ENCODE measurements at places on chromosomes 5 and 9.

GRCh38 chr9:131616983-131617604 is 71.8 kb downstream of the PRRT1B start:
- no peak for ATAC-seq

- ATAC-seq: no peak
Observed at GRCh38 chr5:173742432-173742816, 126.0 kb upstream of the BOD1 start.

DNA sequence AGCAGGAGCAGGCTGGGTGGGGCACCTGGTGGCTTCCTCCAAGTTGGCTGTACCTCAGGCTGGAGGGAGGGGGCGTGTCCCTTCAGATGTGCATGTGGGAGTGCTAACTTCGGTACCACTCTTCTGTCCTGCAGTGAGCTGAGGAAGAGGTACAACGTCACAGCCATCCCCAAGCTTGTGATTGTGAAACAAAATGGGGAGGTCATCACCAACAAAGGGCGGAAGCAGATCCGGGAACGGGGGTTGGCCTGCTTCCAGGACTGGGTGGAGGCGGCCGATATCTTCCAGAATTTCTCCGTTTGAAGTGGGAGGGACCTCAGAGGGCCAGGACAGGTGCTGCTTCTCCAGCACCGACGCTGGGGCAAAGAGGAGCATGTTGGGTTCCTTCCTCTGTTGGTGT is 9.3 kb downstream of the NXNL2 start:
- ATAC-seq: no peak

DNA sequence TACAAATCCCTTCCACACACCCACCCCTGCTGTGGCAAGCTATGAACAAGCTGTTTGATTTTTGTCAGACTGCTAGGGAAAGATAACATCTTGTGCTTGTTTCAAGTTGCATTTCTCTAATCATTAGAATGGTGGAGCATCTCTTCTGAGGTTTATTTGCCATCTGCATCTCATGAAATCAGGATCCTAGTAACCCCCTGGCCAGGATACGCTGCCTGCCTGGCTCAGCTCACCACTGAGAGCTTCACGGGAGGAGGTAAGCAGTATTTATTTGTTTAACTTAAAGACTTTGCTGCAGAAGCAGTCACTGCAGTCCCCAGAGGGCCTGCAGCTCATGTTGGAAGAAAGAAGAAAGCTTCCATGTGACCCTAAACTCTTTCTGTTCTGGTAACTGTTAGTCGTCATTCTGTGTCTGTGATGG is 83.3 kb upstream of the CXCL14 start:
- no peak for ATAC-seq

GRCh38 chr9:80085668-80086067 is 513.9 kb downstream of the TLE4 start:
- ATAC-seq: no peak

GRCh38 chr5:77560677-77561263 is 68.7 kb upstream of the WDR41 start:
- peak; percentile 47 for ATAC-seq

DNA sequence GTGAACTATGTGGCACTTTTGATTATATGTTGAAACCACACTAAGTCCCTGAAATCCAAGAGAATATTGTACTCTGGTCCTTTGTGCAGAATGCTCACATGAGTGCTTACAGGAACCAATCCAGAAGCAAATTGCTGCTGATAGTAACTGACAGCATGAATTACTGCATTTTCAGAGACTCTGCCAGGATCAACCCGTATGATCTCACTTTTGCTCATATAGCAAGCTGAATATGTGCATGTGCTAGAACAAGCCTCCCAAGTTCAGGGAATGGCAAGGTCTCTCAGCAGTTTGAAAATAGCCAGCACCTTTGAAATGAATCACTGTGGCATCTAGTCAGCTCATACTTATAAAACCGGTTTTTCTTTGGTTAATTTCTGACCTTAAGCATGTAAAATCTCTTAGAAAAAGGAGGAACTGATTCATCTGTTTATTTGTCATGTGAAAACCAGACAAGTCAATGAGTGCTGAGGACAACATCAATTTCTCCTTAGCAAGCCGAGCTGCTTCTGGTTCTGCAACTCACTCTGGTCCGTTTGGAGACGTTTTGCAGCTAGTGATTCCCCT is 215.7 kb upstream of the ELL2 start:
- ATAC-seq: peak; percentile 98

GRCh38 chr5:170273968-170274710 is 23.4 kb downstream of the LCP2 start:
- peak; percentile 94 for ATAC-seq

DNA sequence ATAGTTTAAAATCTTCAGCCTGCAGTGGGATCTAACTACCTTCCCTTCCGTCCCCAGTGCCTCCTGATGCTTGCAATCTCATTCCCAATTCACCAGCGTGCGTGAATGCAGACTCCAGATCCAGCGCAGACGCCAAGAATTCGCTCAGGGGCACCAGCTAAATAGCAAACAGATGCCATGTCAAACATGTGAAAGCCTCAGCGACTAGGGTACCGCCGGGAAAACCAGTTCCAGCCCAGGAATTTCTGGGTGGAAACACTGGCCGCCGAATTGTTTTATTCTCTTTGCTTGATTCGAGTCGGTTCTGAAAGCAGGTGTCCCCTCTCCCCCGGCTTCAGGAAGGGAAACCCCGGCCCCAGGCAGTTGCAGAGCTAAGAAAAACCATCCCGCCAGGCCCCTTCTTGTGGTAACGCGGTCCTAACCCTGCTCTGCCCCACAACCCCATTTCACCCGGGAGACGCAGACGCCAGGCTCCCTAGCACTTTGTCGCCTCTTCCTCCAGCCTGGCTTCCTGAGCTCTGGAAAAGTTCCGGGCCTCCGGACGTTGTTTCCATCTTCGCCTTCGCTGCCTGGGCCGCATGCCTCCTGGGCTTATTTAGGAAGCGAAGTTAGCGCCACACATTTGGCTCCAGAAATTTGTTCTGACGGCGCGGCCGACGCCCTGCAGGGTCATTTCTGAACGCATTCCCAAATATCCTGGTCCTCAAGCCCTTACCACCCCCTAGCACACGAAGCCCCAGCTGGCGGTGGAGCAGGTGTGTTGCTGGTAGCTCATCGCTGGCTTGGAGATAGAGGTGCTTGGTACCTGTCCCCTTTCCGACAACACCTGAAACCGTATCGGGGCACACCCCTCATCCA is 665 bp upstream of the LVRN start:
- ATAC-seq: no peak

DNA sequence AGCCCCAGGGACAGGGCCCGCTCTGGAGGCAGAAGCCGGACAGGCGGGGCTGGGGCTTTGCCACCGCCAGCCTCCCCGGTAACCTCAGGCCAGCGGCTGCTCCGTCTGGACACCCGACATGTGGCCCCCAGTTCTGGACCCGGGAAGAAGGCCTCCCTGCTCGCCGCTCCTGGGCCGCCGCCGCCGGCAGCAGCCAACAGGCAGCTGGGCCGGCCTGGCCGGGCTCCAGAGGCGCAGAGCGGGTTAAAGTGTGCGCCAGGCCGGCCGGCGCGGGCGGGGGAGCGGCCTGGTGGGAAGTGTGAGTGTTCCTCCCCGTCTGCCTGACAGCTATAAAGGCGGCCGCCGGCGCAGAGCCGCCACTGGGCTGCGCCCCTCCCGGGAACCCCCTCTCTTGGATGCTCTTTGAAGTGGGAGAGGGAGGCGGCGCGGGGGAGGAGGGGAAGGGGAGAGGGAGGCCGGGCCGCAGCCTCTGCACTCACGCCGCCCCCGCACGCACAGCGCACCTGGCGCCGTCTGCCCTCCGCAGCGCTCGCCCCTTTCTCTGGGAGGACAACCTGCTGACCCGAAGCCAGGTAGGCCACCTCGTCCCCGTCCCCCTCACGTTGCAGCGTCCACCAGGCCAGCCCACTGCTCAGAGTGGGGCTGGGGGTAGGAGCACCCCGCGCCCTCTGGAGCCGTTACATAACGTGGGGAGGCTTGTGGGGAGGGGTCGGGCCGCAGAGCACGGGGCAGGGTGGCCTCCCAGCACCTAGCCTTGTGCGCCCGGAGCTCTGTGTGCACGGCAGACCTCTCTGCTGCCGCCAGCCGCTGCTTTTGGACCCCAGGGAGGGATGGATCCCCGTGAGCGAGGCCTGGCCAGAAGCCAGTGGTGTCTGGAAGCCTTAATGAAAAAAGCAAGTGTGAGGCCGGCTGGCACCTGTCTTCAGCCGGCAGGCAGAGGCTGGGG is at the start of gene ADAMTSL2:
Gene ADAMTSL2 (plus strand): TSS at position 359 of the 946 bp plus-strand sequence. CDS start 2,009 bp downstream, outside the sequence.
- ATAC-seq: peak; percentile 83

DNA sequence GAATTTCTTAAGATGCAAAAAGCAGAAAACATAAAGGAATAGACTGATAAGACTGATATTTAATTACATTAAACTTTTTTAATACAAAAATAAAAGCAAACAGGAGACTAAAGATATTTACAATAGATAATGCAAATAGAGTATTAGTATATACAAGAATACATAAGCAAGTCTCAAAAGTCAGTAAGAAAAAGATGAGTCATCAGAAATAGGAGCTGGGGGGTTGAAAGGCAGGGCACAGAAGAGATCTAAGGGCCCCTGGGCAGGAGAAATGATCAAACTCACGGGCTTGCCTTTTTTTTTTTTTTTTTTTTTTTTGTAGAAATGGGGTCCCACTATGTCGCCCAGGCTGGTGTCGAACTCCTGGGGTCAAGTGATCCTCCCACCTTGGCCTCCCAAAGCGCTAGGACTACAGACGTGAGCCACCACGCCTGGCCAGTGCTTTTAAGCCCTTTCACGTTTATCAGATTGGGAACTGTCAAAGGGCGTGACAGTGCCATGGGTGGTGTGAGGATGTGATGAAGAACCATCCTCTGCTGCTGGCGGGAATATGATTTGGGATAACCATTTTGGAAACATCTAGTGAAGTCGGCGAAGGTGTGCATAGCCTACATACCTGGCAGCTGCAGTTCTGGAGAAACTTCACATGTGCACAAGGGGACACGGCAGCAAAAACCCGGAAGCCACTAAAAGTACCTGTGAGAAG is 126.1 kb downstream of the CACNA1B start:
- ATAC-seq: no peak

GRCh38 chr9:91039125-91039834 is 237.7 kb downstream of the SYK start:
- ATAC-seq: no peak

- ATAC-seq: no peak
Observed at GRCh38 chr9:16057541-16057940, 504.7 kb downstream of the CCDC171 start.

GRCh38 chr9:18673179-18673578 is 199.2 kb downstream of the ADAMTSL1 start:
- ATAC-seq: peak; percentile 67

DNA sequence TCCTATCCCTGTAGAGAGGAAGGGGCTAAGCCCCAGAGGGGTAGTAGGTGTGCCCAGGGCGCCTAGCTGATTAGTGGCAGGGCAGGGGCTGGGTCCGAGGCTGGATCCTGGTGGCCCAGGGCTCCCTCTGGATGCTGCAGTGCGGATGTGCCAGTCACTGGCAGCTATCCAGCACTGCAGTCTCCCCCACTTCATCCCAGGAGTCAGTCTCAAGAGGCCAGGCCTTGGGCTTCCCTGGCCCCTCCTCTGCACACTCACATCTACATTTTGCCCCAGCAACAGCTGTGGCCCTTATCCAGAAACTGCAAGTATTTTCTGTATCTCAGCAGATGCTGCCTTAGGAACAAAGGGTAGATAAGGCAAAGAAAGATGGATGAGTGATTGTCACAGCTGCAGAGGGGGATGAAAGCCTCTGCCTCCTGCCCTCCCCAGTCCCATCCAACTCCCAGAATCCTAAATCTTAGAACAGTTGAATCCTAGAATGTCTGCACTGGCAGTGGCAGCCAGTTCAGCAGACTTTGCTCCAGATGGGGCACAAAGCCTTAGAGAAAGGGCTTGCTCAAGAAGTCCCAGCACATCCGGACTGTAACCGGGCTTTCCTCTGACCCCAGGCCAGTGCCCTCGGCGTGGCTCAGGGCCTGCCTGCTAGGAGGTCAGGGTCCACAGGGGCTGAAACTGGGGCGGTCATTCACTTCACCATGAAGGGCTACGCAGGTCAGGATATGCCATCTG is 1.6 kb downstream of the ANXA6 start:
- ATAC-seq: peak; percentile 6

DNA sequence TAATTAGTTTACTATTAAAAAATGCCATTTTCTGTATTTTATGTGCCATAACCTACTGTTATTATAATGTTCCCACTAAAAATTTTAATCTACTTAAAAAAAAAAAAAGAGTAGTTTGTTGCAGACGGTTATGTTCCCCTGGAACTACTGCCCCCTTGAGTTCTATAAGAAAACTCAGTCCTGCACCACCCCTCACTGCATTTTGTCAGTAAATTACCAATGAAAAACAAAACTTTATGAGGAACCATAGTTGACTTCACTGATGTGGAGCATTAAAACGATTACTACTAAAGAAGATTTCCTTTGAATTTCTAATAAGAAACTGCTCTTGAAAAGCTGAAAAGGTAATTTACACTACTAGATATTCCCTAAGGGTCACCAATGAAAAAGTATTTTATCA is 288.7 kb downstream of the FBXL17 start:
- no peak for ATAC-seq

GRCh38 chr5:78760770-78761169 is 112.2 kb upstream of the LHFPL2 start:
- ATAC-seq: no peak

GRCh38 chr9:96069629-96070220 is 194.2 kb downstream of the ERCC6L2 start:
- ATAC-seq: peak; percentile 84

DNA sequence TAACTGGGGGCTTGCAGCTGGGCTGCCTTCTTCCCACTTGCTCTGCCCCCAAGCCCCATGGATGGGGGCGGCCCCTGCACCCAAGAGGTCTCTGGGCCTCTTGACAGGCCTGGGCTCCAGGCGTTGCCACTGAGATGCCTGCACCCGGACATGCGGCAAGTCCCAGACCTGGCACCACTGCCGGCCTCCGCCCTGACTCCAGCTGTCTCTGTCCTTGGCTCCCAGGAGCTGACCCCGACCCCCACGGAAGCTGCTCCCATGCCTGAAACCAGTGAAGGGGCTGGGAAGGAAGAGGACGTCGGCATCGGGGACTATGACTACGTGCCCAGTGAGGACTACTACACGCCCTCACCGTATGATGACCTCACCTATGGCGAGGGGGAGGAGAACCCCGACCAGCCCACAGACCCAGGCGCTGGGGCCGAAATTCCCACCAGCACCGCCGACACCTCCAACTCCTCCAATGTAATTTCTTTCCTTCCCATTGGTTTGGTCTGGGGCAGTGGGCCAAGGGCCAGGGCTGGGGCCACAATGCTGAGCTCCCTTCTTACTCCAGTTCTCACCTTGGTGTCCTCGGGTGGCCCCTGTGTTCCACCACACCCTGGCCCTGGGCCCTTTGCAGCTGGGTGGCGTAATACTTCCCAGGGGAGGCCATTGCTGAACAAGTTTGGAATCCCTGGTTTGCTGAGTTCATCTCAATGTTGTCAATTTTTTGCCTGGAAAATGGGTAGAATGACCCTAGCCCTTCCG is 88.6 kb downstream of the COL5A1 start:
- no peak for ATAC-seq

Data from motor neuron (in vitro differentiated cells).